ENCODE measurements at places on chromosomes 13 and 19.

DNA sequence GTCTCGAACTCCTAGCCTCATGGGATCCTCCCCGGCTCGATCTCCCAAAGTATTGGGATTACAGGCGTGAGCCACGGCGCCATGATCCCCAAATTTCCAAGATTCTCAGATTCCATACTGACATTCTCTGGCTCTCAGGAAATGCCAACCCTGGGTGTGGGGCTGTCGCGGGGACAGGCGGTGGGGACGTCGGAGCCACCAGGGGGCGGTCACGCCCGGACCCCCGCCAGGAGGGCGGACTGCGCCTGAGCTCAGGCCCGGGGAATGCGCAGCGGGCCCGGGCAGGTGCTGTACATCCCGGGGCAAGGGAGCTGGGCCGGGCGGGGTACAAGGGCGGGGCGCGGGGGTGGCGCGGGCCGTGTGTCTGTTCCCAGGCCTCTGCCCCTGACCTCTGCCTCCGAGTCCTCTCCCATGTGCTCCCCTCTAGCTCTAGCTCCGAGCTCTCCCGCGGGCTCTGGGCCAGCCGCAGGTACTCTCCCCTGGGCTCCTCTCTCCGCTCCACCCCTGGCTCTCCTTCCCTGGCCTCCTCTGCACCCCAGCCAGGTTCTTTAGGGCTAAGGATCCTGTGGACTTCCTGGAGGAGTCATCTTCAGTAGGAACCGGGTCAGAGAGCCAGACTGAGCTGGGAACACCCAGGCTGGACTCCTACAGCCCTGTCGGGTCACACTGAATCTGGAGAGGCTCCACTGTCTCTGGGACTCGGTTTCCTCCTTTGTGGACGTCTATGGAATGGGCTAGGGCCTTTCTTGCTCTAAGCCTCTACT, 2.4 kb downstream of the PPP1R13L start:
- peak; percentile 88 for DNase-seq

GRCh38 chr13:33794576-33794975, 23.4 kb upstream of the RFC3 start:
- DNase-seq, result no peak

DNA sequence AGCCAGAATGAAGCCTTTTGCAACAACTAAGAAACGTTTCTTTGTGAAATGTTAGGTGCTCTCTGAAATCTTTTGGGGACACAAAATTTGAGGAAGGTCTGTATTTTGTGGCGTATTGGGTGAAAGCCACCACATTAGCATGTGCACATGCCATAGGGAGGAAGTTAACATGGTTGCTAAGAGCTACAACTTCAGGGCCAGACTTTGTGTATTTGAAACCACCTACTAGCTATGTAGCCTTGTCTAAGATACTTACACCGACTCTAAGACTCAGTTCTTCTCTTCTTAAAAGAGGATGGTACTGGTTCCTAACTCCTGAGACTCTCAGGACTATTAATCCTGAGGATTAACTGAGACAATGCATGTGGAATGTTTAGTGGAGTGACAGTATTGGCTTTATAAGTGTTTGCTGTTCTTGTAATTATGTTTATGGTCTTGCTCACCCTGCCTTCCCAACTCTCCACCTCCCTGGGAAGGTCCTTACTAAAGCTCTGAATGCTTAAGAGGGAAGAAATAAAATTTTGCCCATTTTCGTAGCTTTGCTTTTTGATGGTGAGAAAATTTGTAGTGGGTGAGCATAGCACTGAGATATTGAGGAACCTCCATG, 15.5 kb downstream of the SERP2 start:
- DNase-seq, result no peak

DNA sequence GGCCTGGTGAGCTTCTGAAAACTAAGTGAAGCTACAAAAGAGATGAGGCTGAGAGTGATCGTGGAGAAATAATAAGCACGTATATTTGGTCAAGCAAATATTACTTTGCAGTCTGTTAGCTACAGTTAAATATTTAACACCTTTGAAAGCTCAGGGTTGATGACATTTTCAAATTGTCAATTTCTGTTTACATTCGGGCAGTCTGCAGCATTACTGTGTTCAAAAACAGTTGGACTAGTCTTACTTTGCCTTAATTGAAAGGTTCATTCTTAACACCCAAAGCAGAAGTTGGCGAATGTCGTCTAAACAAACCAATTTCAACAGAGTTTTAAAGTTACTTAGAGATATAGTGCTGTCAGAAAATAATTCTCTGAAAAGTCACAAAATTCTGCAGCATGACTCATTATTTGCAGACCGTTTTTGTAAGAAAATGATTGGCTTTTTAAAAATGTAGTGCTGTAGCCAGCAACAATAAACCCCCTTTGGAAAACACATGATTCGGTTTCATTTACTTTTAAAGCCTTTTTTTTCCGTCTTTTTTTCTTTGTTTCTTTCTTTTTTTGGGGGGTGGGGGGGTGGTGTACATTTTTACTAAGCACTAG, 549.0 kb downstream of the GPC6 start:
- DNase-seq, result no peak

GRCh38 chr19:39112338-39112890, 13.2 kb upstream of the PAK4 start:
- DNase-seq, result no peak

DNA sequence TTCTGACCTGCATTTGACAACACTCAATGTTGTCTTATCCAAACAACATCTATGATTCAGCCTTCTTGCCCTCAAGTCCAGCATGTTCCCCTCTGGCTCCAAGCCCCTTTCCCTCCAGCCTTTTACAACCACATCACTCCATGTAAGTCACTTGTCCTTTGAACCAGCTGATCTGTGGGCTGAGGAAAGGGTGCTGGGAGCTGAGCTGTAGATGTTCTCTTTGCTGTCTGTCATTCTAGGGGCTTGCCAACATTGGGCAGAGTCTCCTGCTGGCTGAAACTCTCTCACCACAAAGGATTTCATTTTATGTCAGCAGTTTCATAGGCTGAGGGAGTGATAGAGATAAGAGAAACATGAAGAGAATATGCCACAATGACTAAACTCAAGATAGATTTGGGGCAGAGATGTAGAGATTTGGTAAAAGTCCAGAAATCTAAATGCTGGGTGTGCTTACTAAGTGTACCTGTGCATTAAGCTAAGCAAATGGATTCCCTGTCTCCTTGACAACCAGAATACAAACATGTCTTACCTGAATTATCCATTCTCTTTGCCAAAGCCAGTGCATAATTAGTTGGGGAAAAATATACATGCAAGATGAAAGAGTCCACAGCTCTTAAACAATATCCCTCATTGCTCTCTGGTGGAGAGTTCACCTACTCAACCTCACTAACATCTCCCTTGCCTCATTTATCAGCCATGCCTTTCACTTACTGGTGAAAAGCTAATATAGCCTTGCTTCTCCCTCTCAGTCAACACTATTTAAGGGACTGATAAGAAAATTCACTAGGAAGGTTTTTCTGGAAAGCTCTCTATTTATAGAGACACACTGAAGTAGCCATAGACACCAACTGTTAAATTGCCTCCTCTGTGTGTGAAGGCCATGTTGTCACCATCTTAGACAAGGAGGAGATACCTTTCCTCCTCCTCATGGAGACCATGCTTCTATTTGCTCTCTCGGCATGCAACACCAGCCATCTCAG, 175.5 kb upstream of the SERP2 start:
- DNase-seq, result no peak

- no peak for DNase-seq
These were observed 276.3 kb upstream of the PRR20A start for GRCh38 chr13:56864451-56864850.

- no peak for DNase-seq
These were observed 60.9 kb downstream of the LIG4 start for GRCh38 chr13:108154421-108154858.

DNA sequence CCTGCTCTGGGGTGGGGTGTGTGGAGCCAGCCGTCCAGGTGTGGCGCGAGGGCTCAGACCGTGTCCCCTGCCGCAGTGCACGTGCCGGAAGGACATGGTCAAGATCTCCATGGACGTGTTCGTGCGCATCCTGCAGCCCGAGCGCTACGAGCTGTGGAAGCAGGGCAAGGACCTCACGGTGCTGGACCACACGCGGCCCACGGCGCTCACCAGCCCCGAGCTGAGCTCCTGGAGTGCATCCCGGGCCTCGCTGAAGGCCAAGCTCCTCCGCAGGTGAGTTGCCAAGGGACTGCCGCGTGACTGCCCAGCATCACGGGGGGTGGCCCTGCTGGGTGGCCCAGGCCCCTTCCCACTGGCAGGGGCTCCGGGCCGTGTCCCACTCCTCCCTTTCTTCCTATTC, 141.6 kb downstream of the KDM4B start:
- DNase-seq, result no peak

GRCh38 chr13:20588529-20589110, 21.7 kb downstream of the IFT88 start:
- no peak for DNase-seq

GRCh38 chr13:75425216-75426009, 56.6 kb downstream of the TBC1D4 start:
- no peak for DNase-seq

DNA sequence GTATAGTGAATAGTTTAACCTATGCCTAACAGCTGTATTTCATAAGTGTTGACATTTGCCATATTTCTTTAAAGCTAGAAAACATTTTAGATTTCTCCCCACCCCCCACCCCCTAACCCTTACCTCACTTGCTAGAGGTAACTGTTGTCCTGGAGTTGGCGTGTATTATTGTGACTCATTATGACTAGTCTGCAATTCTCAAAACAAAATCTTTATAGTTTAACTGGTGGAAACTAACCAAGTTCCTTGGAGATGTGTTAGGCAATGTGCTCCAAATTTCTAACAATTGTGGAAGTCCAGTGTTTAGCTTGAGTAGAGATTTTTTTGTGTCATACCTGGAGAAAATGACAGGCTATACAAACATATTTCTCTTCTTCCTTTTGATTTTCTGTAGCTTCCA, 38.0 kb downstream of the KCTD4 start:
- DNase-seq, result no peak

GRCh38 chr19:39671739-39672363, 16.1 kb downstream of the LGALS16 start:
- DNase-seq, result peak; percentile 88

- DNase-seq, result peak; percentile 26
These were observed 498 bp downstream of the PROZ start for GRCh38 chr13:113158946-113159345.

DNA sequence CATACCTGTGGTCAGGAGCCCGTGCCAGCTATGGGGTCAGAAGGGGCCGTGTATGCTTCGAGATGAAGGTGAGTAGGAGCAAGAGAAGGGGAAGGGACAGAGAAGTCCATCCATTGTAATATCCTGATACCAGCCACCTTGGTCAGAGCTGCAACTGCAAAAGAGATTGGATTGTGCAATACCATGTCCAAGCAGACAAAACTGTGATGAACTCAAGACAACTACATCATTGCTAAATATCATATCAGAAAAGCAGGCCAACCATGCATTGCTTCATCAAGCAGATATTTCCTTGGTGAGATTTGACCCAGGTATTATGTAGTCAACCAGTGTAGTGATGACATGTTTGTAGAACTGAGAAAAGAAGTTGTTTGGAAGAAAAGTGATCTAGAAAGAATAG, 12.1 kb downstream of the HNRNPUL1 start:
- no peak for DNase-seq

GRCh38 chr19:15317392-15318071, 14.8 kb downstream of the BRD4 start:
- peak; percentile 42 for DNase-seq

DNA sequence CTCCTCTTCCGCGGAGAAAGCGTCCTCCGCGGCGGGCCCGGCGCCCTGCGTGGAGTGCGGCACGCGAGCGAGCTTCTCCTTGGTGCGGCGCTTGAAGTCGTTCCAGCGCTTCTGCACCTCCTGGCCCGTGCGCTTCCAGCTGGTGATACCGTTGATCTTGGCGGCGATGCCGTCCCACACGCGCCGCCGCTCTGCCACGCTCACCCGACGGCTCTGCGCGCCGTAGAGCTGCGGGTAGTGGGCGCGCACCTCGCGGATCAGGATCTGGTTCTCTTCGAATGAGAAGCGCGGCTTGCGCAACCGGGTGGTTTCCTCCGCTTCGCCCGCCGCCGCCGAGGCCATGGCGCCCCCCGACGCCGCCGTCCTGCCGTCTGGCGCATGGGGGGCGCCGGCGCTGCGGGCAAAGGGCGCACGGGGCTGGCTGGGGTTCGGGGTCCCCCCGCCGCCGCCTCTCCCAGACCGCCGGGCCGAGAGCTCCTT, 941 bp downstream of the MYPOP start:
- peak; percentile 35 for DNase-seq

DNA sequence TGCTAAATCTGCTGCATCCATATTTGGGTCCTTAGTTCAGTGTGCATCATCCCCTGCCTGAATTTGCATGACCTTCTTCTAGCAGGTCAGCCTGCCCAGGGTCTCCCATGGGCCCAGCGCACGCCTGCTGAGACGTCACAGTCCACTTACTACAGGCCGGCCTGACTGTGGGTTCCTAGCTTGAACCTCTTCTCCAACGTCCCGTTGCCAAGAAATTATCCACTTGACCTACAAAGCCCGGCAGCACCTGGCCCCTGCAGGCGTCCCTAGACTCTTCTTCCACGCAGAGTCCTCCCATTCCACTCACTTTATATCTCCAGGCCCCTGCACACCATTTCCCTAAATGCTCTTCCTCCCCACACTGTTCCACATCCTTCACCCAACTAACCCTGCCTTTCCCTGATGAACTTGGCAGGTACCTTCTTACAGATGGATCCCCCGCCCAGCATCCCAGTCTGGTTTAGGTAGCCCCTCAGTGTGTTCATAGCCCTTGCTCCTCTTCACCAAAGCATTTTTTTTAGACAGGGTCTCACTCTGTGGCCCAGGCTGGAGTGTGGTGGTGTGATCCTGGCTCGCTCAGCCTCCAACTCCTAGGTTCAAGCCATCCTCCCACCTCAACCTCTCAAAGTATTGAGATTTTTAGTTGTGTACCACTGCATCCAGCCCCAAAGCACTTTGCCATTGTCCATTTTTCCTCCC, 155.0 kb upstream of the SOX1 start:
- DNase-seq, result no peak

DNA sequence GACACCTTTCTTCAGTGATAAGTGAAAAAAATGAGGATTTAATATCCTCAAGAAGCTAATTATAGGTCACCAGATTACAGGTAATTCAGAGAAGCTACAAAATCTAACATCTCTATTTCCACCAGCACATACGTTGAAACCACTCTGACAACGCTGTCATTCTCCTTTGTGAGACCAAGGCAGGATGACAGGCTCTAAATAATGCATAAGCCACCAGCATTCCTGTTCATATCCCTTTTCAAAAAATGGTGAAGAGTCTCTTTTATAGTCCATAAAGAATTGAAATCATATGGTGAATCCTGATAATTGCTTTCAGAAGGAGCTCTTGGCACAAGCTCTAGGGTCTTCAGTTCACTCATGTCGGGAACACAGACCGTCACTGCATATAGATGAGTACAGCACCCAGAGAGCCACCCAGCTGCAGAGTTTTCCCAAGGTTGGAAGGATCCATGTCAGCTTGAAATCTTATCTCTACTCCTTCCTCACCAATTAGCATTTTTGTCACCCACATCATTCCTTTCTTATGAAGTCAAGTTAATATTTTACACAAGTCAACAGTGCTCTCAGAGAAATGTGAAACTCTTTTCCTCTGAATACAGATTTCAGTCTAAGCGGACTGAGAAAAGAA, 431.4 kb downstream of the TBC1D4 start:
- DNase-seq, result no peak

DNA sequence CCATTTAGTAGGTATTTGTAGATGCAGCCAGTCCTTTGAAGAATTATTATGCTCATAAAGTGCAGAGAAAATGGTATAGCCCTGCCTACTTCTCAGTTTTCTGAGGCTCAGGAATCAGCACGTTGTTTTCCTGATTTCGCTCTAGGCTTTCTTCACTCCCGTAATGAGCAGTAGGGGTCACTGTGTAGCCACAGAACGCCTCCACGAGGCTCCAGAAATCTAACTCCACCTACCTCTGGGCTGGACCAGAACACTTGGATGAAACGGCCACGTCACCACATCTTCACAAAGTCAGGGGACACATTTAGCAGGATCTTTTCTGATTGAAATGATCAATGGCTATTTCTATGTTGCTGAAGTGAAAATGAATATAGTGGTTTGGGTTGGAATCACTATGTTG, 49.8 kb upstream of the GTF3A start:
- peak; percentile 89 for DNase-seq
